ENCODE measurements at places on chromosomes 2 and 18.

- peak; percentile 25 for DNase-seq
These were observed 290.8 kb upstream of the TANK start for GRCh38 chr2:160869411-160869810.

- peak; percentile 57 for DNase-seq
These were observed 190.4 kb downstream of the SPP2 start for GRCh38 chr2:234240917-234241316.

DNA sequence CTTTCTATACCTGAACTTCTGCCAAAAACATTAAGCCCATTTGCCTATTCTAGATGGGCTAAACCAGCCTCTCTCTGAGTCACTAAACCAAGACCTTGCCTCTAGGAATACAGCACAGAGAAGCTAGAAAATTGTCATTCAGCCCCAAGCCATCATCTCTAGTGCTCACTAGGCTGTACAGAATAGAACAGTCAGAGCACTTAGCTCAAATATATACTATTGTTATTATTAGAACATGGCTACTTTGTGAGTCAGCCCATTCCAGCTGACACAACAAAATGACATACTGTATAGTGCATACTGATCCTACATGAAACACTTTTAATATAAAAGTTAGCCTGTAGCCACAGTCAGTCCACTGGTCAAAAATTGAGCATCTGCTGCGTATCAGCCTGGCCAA is 418.8 kb downstream of the NRXN1 start:
- DNase-seq = no peak

DNA sequence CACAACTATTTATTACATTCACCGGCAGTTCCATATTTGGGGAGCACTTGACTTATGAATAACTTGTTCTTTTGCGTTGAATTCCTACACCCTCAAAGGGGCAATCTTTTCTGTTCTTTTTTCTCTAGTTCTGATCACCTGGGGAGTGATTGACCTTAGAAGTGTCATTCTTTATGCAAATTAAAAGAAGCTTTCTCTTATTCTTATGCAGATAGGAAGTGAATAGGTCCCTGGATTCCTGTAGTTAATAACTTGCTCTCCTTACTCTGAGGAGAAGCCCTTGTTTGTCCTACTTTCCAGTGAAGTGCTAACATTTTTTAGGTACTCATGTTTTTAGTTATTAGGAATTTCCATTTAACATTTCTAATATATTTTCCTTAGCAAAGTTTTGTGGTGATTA is 569.8 kb upstream of the LRRTM1 start:
- no peak for DNase-seq

- peak; percentile 70 for DNase-seq
These were observed 41.2 kb downstream of the RPL37A start for GRCh38 chr2:216539791-216540241.

GRCh38 chr18:76980663-76981395 is 151.8 kb downstream of the MBP start:
- DNase-seq = no peak

DNA sequence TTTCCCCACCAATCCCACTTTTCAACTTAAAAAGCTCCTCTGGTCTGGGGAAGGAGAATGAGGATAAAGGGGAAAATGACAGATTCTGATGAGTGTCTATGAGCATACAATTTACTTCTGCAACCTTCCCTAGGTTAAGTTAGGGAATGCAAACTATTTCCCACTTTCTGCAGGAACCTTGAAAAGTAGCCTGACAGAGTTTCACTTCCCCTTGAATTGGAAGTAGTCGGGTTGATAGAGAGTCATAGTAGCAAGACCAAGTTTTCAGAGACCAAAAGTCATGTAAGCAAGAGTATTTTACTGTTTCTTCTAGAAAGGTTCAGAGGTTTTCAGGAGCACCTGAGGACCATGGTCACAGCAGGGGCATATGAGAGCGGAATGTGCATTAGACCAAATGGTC is 815.1 kb downstream of the CPS1 start:
- DNase-seq = no peak

GRCh38 chr2:194616334-194616733 is 1040.7 kb upstream of the SLC39A10 start:
- no peak for DNase-seq

GRCh38 chr18:3930126-3931012 is 480.4 kb downstream of the TGIF1 start:
- no peak for DNase-seq

- DNase-seq = no peak
These were observed 92.1 kb downstream of the COLEC12 start for GRCh38 chr18:408367-408766.

DNA sequence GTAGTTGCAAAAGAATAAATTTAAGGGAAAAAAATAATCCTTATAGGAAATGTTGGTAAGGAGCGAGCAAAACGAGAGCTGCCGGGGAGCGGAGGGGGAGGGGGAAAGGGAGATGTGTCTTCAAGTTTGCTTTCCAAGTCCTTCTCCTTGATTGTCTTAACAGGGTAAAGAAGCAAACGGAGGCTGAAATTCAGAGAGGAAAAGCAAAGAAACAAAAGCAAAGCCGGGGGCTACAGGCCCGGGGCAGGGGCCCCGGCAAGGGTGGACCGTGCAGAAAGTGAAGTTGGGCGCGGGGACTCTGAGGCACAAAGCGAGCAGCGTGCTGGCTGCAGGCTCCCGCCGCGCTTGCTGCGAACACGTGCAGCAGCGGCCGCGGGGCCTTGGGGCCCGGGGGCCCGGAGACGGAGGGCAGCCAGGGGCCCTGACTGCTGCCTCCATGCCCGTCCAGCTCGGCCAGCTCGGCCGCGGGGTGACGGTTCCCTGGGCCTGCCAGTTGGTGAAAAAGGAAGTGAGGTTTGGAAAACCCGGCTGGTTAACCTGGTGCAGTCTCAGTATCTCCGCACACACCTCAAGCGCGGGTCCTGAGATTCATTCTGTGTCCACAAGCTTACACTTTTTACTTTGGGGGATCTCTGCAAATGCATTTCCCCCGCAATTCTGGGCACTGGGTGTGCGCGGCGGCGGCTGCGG is 4.1 kb downstream of the BCL11A start:
- DNase-seq = no peak
